ENCODE measurements at places on chromosomes 1 and 21.
A peak's percentile ranks its signal among the peaks of the same experiment; 100 is the strongest.

GRCh38 chr1:164609089-164609488, 50.1 kb downstream of the PBX1 start:
- DNase-seq = no peak

DNA sequence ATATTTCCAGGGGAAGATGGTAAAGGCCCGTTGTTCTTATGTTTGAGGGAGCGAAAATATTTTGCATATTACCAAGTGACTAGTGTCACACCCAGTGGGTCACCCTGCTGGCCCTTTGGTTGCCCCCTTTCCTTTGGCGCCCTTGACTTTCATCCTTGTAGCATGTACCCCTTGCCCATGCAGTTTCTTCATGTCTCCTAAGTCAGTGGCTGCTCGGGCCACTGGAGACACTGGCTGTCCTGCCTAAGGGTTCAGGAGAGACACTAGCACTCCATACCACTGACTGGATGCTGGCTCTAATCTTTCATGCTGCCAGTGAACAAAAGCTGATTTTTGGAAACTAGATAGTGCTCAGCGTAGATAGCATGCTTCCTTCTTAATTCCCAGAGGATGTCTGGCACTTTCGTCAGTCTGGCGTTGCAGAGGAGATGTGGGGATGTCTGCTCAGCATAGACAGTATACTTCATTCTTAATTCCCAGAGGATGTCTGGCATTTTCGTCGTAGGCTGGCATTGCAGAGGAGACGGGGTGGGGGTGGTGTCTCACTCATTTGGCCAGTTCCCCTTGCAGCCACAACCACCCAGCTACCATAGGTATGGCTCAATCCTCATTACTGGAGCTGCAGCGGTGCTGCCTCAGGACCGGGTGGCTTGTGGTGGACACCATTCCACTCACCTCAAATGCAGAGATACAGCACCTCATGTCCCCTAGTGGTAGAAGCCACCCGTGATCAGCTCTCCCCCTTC, 770.9 kb upstream of the TPTE start:
- DNase-seq = no peak

DNA sequence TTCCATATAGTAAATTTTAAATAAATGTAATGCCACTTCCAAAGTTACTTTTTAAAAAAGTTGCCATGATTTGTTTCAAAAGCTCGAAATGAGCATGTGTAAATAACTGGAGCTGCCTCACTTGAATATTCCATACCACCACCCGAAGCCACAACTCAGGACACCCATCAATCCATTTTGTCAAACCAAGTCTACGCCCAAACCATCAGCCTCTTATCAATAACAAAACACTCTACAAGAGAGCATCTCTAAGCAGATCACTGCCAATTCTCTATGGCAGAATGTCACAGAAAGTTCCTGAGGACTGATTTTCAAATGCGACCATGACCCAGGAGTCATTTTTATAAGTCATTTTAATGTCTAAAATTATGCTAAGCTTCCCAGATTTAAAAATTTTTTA, 4.5 kb downstream of the HNRNPR start:
- DNase-seq = no peak

DNA sequence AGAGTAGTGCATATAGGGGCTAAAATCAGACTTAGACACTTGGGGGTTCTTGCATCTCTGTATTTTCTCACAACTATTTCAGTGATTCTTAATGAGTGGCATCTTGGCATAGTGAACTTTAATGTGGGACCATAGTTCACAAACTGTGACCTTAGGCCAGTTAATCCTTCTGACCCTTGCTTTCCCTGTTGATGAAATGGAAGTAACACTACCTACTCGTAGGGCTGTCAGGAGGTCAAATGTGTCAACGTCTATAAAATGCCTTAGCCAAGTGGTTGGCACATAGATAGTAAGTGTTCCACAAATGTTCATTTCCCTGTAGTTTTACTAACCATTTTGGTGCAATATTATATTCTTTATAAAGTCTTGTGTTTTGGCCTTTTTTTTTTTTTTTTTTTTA, 49.4 kb downstream of the DYRK1A start:
- no peak for DNase-seq

- no peak for DNase-seq
Measured at GRCh38 chr21:37877171-37877570, 39.1 kb downstream of the KCNJ6 start.

GRCh38 chr1:23169727-23170335, 1.2 kb upstream of the LUZP1 start:
- DNase-seq = peak; percentile 17

- DNase-seq = no peak
Measured at GRCh38 chr1:102099916-102100315, 103.2 kb upstream of the OLFM3 start.

- DNase-seq = no peak
Measured at GRCh38 chr1:26799479-26800142, 11.9 kb downstream of the PIGV start.

DNA sequence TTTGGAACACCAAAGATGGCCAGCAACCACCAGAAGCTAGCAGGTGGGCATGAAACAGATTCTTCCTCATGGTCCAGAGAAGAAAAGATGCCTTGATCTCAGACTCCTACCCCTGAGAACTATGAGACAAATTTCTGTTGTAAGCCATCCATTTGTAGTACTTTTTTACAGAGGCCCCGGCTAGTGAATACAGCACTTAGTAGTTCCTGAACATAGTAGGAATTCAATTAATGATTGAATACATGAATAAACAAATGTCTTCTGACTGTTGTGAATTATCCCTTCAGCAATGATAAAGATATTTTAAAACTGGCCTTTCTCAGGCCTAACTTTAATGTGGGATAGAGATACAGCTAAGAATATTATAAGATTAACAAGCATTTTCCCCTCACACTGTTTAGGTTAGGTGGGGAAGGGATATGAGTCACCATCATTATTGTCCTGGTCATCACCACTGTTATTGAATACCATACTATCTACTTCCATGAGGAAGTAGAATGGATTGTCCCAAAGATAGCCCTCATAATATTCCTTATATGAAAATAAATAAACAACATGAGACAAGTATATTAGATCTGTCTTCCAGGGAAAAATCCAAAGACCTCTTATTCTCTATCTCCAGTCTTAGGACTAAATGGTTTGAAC, 51.4 kb downstream of the ADCY10 start:
- DNase-seq = no peak

- DNase-seq = no peak
Measured at GRCh38 chr1:170716835-170717429, 53.0 kb downstream of the PRRX1 start.

DNA sequence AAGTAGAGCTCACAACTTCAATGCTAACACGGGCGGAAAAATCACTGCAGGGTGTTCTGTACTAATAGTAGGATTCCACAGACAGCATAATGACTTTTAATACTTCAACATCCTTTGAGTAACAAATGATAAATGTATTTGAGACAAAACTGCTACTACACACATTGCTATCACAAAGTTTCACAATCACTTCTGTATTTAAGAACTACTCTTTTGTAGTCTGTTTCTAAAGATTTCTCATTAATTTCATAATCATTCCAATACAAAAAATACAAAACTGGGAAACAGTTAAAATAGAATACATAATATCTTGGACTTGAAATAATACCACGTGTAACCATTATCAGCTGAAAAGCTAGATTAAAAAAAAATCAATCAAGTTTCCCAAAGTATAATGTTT, 2.7 kb downstream of the HMGN1 start:
- DNase-seq = no peak

DNA sequence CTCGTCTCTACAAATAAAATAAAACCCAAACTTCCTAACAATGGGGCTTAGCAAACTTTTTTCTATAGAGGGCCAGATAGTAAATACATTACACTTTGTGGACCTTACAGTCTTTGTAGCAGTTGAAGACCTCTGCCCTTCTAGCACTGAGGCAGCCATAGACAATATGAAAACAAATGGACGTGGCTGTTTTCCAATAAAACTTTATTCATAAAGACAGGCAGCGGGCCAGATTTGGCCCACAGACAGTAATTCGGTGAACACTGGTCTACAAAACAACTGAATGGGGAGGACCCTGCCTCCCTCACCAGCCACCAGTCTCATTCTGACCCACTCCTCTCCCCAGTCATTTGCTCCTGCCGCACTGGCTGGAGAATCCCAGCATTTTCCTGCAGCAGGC, 162.3 kb downstream of the KAZN start:
- no peak for DNase-seq

- no peak for DNase-seq
Measured at GRCh38 chr1:41682845-41683625, 198.6 kb upstream of the EDN2 start.

GRCh38 chr21:15207635-15208370, 143.0 kb upstream of the NRIP1 start:
- no peak for DNase-seq

DNA sequence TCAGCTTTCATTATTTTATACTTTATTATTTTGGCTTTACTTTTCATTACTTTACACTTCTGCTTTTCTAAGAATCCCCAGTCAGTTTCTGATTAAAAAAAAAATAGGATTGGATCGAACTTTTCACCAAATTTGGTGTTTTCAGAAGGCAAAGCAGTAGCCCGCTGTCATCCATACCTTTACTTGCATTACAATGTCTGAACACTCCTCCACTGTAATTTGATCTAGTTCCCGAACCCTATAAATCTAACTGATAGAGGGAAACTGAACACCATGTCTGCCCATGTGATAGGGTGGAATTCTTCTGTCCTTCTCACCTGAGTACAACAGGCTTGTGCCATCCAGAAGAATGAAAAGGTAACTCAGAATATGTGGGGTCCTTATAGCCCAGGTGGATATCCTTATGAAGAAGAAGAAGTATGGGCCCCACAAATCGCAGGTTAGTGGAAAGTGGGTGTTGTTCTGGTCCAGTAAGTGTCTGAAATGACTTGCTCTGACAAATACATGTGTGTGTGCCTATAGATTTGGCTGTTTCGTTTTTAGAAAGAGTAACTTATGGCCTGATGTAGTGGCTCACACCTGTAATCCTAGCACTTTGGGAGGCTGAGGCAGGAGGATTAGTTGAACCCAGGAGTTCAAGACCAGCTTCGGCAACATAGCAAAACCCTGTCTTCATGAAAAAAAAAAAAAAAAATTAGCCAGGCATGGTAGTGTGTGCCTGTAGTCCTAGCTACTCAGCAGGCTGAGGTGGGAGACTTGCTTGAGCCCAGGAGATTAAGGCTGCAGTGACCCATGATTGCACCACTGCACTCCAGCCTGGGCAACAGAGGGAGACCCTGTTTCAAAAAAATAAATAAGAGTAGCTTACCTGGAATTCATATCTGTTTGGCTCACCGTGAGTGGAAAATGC, 26.6 kb upstream of the CDC14A start:
- no peak for DNase-seq

DNA sequence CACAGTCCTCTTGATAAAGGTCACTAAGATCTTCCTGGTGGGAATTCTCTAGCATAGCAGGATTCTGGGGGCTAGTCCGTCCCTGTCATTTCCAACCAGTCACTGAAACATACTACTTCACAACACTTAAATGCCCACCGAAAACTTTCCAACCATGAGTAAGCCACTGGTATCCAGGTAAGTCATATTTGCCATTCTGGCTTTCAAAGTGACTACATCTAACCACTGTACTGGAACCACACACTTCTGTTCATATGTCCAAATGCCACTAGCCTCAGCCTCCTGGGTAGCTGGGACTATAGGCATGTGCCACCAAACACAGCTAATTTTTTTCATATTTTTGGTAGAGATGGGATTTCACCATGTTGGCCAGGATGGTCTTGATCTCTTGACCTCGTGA, 64.3 kb upstream of the VANGL1 start:
- DNase-seq = no peak

- DNase-seq = no peak
Measured at GRCh38 chr1:170356585-170356984, 175.4 kb upstream of the GORAB start.

DNA sequence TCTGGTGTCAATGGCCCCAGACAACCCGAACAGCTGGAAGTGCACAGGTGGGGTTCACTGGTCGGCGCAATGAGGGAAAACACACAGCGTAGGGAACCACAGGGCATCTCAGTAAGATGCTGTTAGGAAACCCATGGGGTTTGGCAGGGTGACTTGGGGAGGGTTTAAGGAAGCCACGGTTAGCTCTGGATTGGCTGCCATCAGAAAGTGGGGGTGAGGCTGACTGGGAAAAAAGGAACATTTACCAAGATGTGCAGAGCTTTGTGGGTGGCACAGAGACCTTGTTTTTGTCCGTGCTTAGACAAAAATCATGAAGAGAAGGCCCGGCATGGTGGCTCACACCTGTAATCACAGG, 11.0 kb downstream of the ALDH4A1 start:
- no peak for DNase-seq

GRCh38 chr21:22965455-22966135, 1967.4 kb downstream of the NCAM2 start:
- DNase-seq = no peak

DNA sequence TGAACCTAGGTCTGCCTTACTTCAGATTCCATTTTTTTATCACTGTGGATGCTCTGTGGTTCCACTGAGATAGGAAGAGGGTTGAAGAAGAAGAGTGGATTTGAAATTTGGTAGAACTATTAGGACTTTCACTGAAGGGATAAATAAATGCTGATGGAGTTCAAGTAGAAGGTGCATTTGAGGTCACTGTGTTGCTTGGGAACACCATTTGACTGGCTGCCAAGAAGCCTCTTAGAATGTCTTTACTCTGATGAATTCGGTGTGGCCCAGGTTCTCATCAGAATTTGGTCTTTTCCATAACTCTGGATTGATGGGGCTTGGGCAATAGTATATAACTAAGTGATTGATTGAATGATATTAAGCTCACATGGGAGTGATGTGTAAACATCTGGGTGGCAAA, 11.9 kb downstream of the XPR1 start:
- no peak for DNase-seq

DNA sequence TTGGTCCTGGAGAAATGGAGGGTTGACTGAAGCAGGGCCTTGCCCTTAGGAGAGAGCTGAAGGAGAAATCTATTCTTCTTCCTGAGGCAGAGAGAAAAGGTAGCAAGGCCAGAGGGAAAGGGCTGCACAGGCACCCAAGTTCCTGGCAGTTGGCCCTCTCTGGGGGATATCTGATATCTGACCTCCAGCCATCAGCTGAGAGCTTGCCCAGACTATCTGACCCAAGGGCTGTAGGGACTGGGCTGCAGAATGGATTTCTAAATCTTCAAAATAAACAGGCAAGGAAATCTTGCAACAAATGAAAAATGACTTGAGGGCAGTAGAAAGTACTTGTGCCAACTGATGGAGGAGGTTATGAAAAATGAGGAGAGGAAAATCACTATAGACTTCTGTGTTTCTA, 498 bp upstream of the CLCA2 start:
- no peak for DNase-seq

Data from NCI-H1436 treated with DMSO at 0.1 percent for 48 hours (cell line).